ENCODE measurements at places on chromosomes 2 and 18.

DNA sequence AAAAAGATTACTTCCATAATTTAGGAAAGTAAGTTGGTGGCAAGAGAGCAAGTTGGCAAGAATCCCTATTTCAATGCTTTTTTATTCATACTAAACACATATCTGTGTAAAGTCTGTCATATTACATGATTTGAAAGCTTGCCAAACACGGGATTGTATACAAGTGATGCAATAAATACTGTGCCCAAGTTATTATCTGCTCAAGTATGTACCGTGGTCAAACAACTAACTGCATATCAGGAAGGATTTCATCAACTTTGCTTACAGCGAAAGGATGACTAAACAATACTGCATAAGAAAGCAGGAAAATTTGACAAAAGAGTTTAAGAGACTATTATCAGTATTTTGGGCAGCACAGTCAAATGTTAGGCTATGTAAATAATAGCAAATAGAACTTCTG is 69.6 kb upstream of the SCN1A start:
- no peak for DNase-seq

- no peak for DNase-seq
Measured at GRCh38 chr2:176413786-176414185, 144.5 kb downstream of the MTX2 start.

GRCh38 chr2:233098618-233099017 is 38.5 kb downstream of the INPP5D start:
- DNase-seq: peak; percentile 40

DNA sequence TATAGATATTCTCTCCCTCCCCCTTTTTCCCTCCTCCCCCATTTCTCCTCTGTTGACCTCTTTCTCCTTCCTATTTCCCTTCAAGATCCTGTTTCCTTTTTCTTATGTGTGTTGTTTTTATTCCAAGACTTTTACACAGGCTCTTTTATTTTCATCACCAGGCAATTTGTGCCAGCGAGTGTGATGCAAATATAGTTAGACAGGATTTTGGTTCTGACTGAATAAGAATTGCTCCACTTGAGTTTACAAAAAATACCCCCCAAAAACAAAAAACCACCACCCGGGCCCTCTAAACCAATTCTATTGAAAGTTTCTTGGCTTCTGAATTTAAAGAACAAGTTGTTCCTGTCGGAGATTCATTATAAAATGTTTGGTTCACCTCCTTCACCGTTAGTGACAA is 50.9 kb upstream of the MAPK4 start:
- DNase-seq: no peak

DNA sequence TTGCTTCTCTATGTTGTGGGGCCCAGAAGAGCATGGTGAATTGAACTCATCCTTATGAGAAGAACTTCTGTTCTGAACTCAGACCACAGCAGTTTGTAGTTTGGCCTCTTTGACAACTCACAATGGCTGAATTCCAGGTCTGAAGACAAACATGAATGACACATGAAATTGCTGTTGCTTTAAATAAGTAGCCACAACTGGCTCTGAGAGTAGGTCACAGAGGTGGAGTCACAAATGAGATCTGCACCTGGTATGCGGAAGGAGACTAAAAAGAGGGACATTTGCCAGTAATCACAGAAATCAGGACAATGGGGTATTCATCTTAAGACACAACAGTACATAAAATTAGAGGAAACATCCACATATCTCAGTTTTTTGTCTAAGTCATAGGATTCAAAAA is 290.3 kb upstream of the MMADHC start:
- no peak for DNase-seq
